WTC11 (cell line): ENCODE measurements at places on chromosomes 7 and 10. TPM values are rescaled to one million over a fixed set of nuclear protein-coding genes. Genes with fewer than 3 reads are reported as not detected.

The BMPR1A gene
- 99.7 to 107 TPM (median 104 TPM) in 3 replicates for total RNA-seq

The GPR15LG gene
- total RNA-seq = not detected in 3 replicates

The PODXL gene
- 483 to 623 TPM (median 614 TPM) in 3 replicates for total RNA-seq

The ABCB1 gene
- total RNA-seq = 0.60 to 0.94 TPM (median 0.82 TPM) in 3 replicates

The NEUROG3 gene
- total RNA-seq = 1.9 to 2.4 TPM (median 2.0 TPM) in 3 replicates

The PAX4 gene
- total RNA-seq = not detected in 3 replicates

The C10orf105 gene
- total RNA-seq = 0.48 to 0.99 TPM (median 0.85 TPM) in 3 replicates

The ASZ1 gene
- not detected in 3 replicates for total RNA-seq

The EBF3 gene
- total RNA-seq = 1.1 to 1.2 TPM (median 1.1 TPM) in 3 replicates

The OR9A2 gene
- not detected in 3 replicates for total RNA-seq

The DRGX gene
- not detected in 3 replicates for total RNA-seq

The CTAGE6 gene
- total RNA-seq = not detected in 3 replicates

DNA sequence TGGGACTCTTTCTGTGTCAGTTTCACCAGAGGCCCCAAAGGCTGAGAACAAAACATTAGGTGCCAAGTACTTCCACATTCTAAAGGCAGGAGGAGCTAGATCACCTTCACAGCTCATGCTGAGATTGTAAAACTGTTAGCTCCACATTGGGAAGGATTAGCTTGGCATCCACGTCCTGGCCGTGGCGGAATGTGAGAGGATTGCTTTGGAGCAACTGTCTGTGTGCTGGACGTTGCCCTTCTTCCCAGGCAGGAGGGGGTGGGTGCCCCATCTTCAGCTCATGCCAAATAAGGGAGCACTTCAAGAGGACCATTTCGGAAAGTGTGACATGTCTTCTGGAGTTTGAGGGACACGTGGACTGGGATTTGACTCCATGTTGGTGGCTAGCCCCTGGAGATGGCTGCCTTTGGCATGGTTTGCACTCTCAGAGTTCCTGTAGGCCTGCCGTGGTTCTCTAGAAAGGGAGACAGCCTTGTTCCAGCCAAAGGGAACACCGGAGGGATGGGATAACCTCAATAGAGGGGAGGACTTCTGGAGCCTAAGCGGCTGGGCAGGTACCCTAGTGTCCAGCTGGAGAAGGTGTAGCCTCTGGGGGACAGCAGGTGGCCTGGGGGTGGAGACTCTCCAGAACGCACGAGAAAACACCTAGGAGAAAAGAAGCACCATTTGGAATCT is 19.9 kb upstream of the FMC1 start:
- DNase-seq = peak; percentile 18

- DNase-seq = no peak
These were observed 306.2 kb downstream of the BICC1 start for GRCh38 chr10:58818900-58819299.

- no peak for DNase-seq
These were observed 12.3 kb downstream of the SH3PXD2A start for GRCh38 chr10:103843045-103843444.

DNA sequence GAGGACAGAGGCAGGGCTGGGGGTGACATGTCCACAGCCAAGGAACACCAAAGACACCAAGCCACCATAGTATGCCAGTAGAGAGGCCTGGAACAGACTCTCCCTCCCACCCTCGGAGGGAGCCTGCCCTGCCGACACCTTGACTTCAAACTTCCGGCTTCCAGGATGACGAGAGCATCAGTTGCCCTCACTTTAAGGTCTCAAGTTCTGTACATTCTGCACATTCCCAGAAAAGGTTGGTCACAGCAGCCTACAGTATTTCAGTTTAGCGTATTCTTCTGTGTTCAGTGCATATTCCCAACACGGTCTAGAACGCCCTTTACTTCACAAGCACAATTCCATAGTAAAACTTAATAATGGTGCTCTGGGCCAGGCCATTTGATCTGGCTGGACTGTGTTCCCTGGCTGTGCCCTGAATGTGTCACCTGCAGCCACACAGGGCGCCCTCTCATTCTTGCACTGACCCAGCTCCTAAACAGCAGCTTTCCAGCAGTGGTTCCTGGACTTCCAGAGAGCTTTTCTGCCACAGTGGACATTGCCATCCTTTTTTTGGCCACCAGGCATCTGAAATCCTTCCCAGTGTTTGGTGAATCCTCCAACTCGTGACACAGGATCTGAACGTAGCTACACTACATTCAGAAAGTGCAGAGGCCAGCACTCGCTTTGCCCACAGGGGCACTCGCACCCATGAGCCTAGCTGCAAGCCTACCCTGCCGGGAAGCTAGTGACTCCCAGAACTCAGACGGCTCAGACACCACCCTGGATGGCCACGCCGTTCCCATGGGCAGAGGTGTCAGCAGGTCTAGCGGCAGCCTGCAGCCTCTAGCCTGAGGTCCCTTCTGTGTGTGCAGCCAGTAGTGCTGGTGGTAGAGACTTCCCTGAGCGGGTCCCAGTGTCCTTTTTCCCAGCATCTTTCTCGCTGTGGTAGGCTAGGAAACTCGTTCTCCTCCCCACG is 36.4 kb upstream of the INSIG1 start:
- no peak for DNase-seq

- DNase-seq = no peak
These were observed 95.7 kb downstream of the GNAI1 start for GRCh38 chr7:80230327-80230726.

- DNase-seq = no peak
These were observed 25.8 kb upstream of the ZRANB1 start for GRCh38 chr10:124916098-124916584.

DNA sequence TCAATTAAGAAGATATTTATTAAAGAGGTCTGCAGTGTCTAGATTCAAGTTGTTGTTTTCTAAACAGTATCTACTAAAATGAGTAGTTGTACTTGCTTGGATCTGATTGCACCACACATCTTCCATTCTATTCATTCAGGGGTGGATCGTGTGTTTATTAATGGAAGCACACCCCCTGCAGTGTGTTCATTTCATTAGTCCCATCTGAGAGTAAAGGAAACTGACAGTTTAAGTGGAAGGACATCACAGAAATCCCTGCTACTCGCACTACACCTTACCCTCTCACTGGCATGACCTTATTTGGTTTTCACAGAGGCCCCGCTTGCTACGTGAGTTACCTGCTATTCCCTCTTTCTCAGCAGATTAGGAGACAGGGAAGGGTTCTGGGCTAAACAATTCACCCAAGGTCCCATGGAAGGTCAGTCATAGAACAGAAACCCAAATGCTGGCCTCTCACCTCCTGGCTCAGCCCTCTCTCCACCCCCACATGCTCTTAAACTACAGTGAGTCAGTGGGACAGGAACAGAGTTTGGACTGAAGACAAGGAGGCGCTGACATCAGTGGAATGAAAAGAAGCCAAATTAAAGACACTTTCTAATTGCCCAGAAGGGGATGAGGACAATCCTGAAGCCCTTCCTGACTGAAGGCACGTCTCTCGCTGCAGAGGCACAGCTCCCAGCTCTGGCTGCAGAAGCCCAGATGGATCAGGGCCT is 369.2 kb upstream of the NRP1 start:
- no peak for DNase-seq

DNA sequence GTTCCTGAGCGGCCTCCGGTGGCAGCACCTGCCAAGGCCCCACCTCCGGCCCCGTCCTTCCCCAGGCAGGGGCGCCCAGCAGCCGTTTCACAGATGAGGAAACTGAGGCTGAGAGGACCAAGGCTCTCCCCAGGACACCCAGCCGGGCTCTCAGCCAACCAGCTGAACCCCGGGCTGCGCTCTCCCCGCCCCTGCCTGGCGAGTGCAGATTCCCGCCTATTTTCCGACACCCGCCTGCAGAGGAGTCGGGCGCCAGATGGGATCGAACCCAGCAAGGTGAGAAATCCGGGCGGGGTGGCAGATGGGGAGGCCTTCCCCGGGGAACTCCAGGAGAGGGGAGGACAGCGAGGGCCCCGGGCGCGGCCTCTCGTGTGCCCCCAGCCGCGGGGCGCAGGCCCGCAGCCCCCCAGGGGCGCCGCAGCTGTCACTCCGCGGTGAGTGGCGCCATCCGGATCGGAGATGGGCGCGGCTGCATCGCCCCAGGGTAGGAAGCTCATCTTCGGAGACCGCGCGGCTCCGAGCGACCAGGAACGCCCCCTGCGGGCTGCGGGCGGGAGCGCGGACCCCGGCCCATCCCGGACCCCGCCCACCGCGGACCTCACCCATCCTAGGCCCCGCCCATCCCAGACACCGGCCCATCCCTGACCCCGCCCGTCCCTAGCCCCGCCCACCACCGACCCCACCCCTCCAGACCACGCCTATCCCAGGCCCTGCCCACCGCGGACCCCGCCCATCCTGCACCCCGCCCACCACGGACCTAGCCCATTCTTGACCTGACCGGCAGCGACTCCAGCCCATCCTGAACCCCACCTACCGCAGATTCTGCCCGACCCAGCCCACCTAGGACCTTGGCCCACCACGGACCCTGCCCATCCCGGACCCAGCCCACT is 90.3 kb downstream of the MICALL2 start:
- peak; percentile 97 for DNase-seq

- no peak for DNase-seq
These were observed 53.1 kb downstream of the PRKAG2 start for GRCh38 chr7:151823566-151824372.

DNA sequence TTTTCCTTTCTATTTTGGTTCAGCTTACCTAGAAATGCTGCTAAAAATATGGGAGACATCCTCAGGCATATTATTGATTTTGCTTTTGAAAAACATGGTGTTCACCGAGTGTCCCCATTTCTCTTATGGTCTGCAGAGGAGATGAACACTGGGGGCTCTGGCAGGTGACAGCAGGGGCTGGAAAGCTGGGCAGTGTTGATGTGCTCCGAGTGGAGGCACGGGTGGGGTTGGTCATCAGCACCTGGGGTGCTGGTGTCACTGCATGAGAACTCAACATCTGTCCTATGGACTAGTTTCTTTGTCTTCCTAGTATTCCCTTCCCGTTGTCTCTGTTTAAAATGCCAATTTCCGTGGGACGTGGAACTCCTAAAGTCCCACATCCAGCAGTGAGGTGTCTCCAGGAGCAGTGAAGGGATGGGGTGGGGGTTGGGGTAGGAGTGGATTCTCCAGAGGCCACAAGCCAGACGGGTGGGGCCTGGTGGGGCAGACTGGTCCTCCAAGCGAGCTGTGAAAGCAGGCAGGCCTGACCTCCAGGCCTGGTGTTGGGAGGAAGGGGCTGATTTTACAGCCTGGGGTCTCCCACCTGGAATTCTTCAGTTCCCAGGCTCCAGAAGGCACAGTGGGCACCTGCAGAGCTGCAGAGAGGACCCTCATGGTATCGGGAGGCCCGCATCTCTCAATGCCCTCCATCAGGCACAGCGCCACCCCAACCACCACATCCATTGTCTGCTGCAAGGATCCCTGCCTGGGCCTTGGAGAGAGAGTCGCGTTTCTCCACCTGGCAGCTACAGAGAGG is 24.4 kb downstream of the ZNF775 start:
- peak; percentile 17 for DNase-seq

DNA sequence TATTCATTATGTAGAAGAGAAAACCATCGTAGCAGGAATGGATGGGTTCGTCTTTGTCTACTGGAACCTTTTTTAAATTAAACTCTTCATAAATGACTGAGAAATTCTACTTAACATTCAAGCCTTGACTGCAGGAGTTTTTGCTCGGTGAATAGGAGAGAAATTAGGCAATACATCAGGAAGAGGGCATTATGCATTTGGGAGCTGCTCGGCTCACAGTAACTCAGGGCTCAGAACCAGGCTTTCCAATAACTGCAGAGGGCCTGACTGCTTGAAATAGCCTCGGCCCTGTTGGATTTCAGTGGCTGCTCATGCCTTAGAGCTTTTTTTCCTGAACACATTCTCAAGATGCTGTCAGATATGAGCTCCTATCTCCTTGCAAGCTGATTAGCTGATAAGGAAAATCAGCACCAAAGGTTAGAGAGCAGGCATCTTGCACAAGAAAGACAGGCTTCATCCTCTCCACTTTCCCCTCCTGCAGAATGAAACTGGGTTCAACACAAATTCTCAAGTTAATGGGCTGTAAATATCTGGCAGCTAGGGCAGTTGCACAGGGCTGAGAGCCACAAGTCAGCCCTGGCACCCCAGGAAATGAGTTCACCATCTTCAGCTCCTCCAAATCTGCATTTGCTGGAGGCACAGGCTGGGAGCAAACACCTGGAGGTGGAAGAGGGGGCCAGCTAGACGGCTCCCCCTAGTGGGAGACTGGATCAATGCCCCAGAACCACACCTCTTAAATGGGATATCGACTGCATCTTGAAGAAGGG is 24.3 kb downstream of the TECTB start:
- DNase-seq = peak; percentile 79

- no peak for DNase-seq
These were observed 95.5 kb upstream of the KCNIP2 start for GRCh38 chr10:101939008-101939648.

GRCh38 chr7:131616487-131617200 is 60.2 kb upstream of the PODXL start:
- no peak for DNase-seq

DNA sequence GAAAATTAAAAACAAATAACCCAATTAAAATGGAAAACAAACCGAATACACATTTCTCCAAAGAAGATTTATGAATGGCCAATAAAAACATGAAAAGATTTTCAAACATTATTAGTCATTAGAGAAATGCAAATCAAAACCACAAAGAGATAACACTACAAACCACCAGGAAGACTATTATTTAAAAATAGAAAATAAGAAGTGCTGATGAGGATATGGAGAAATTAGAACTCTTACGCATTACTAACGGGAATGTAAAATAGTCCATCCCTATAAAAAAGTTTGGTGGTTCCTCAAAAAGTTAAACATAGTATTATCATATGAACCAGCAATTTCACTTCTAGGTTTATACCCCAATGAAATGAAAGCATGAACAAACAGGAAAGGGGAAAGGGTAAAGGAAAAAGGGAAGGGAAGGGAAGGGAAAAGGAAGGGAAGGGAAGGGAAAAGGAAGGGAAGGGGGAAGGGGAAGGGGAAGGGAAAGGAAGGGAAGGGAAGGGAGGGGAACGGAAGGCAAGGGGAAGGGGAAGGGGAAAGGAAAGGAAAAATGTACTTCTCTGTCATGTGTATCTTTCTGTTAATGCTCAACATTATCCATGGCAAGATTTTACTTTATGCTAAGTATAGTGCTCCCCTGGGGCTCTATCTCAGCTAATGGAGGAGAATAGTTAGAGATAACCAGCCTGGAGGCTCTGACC is 125.3 kb upstream of the RSU1 start:
- DNase-seq = no peak

GRCh38 chr10:50554376-50554994 is 69.3 kb downstream of the SGMS1 start:
- peak; percentile 29 for DNase-seq

DNA sequence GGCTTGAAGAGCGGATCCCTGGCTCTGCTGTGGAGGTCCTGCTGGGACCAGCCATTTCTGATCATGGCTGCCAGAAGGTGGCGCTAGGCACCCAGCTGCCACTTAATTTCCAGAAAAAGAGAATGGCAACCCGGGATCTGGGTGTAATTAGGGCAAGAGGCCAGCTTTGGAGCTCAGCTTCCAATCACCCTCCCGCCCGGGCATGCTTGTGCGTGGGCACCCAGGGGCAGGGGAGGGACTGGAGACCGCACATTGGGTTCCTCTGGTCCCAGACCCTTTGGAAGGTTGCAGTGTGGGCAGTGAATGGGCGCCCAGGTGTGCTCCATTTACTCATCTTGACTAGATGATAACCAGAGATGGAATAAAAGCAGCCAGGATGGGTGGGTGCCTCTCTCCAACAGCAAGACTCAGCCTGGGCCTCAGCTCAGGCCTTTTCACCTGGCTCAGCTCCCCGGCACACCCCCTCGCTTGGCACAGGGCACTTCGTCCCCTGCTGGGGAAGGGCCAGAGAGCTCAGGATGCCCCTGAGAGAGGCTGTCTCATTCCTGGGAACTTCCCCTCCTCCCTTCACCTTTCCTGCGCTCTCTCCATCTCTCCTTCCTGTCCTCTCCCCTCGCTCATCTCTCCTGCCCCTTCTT is 14.7 kb downstream of the FAM241B start:
- peak; percentile 77 for DNase-seq
